CD8-positive, alpha-beta memory T cell (primary cell): ENCODE measurements at places on chromosomes 11 and 22. TPM values are rescaled to one million over a fixed set of nuclear protein-coding genes. Genes with fewer than 3 reads are reported as not detected.

GRCh38 chr22:20172141-20172613, 21.3 kb upstream of the CCDC188 start:
- no peak for DNase-seq

DNA sequence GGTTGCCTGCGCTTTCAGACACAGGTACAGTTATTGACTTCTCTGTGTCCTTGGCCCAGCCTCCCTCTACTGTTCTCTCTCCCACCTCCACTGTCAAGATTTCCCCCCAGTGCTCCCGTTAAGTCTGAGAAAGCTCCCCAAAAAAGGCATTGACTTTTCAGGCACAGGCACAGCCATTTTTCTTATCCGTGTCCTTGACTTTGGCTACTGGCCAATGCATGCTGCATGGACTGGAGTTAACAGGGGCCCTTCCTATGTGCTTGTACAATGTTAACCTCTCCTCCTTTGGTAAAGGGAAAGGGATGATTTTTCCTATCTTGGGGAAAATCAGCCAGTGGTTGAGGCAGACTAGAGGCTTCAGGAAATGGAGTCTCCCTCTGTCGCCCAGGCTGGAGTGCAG, 4.3 kb downstream of the APOL5 start:
- DNase-seq = no peak

- DNase-seq = no peak
Observed at GRCh38 chr11:29634244-29634643, 382.6 kb downstream of the KCNA4 start.

The FXYD6 gene
- total RNA-seq = not detected

The BIK gene
- total RNA-seq = 4.1 TPM

DNA sequence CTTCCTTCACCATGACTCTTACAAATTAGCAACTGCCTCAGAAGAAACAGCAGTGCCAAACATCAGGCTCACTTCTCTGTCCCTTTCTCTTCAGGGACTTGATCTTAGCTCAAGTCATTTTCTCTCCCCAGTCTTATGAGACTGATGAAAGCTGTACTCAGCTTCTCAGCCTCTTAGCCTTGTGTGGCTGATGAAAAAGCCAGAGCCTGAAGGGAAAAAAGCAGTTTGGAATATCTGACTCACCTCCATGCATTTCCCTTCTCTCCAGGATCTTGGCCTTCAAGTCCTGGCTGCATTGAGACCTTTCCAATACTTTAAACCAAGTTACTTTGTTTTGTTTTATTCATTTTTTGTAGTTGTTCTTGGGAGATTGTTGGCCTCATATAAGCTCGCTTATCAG, 195.9 kb downstream of the SPON1 start:
- DNase-seq = no peak

GRCh38 chr11:105589346-105589745, 20.5 kb upstream of the GRIA4 start:
- DNase-seq = no peak

The DLG2 gene
- 1.5 TPM for total RNA-seq

DNA sequence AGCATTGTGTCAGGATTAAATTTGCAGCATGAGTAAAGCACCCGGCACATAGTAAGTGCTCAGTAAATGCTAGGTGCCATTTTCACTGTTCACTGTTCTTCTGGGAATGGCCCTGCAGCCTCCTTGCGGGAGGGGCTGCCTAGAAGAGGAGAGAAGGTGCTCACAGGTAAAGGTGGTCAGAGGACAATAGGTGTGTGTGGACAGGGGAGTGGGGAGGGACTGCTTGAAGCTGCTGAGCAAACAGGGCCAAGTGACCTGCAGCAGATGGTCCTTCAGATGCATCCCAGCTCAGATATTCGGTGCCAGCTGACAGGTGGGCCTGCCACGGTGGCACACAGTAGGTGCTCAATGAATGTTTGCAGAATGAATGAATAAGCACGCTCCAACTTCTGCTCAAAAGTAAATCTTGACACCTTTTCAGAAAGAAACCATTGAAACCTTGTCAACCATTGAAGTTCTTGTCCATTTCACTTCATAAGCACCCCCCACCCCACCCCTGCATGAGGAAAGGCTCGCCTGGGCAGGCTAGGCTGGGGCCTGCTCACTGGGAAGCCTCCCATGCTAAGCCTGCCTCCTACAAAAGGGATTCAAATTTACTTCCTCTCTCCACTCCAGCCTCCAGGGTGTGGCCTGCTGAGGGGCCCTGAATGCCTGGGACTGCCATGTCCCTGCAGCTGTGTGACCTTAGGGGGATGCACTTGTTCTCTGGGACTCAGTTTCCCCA, 1.6 kb downstream of the KIAA0930 start:
- no peak for DNase-seq

DNA sequence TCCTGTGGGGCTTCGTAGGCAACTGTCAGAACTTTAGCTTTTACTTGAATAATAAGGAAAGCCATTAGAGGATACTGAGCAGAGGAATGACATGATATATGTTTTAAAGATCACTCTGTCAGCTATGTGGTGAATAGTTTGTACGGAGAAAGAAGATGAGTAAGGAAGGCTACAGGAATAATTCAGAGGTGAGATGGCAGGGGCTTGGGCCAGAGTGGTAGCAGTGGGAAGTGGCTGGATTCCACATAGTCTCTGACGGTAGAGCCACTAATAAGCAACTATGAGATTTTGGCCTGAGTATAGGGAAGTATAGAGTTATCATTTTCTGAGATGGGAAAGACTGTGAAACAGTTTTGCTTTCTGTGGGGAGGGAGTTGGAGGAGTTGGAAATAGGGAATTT, 93.9 kb upstream of the MTMR2 start:
- DNase-seq = no peak

The APOBEC3F gene
- 30.1 TPM for total RNA-seq

GRCh38 chr11:92527467-92527866, 302.8 kb downstream of the FAT3 start:
- DNase-seq = no peak

DNA sequence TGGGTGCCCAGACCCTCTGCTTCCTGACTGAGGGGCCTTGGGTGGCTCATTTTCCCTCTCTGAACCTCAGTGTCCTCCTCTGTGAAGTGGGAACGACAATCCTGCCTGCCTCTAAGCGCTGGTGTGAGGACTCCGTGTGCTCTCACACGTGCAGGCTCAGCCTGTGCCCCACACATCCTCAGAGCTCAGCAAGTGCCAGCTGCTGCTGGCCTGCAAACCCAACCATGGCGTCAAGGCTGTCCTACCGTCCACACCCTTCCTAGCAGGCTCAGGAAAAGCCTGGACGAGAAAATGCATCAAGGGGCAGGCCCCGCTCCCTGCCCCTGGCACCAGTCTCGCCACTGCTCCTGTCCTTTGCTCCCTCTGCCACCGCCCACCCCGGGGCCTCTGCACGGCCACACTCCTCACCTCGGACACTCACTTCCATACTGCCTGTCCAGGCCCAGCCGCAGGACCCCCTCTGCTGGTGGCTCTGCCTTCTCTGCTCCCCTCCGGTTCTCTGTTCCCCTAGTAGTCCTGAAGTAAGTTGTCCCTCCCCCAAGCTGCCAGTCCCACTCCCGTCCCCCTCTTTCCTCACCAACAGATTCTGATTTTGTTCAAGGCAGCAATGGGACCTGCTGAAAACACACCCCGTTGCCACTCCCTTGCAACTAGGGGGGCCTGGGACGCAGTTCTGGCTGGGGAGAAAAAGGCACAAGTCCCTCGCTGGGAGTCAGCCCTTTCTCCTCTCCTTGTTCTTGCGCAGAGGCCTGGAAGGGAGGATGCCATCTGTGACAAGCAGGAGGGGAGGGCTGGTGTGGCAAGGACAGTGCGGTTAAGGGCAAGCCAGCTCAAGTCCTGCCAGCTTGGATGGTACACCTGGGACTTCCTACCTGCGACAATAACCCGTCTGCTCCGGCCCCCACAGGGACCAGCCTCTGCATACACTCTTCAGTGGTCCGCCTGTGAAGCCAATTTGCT, 62.2 kb downstream of the ARFGAP3 start:
- DNase-seq = no peak

The HBE1 gene
- not detected for total RNA-seq

- no peak for DNase-seq
Observed at GRCh38 chr22:27835446-27835845, 33.9 kb upstream of the MN1 start.
